ENCODE measurements at places on chromosomes 1 and 21.

DNA sequence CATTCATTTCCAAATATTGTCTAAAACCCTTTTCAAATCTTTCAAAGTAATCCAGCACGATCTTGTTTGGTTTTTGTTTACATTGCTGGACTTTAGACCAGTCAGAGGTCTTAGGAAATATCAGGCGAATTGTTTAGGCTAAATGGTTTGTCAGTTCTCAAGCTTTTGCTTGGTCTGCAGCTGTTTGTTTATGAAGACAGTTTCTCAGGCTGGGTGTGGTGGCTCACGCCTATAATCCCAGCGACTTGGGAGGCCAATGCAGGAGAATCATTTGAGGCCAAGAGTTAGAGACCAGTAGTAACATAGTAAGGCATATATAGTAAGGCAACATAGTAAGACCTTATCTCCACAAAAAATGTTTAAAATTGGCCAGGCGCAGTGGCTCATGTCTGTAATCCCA, 77.5 kb downstream of the DNTTIP2 start:
- DNase-seq: no peak

DNA sequence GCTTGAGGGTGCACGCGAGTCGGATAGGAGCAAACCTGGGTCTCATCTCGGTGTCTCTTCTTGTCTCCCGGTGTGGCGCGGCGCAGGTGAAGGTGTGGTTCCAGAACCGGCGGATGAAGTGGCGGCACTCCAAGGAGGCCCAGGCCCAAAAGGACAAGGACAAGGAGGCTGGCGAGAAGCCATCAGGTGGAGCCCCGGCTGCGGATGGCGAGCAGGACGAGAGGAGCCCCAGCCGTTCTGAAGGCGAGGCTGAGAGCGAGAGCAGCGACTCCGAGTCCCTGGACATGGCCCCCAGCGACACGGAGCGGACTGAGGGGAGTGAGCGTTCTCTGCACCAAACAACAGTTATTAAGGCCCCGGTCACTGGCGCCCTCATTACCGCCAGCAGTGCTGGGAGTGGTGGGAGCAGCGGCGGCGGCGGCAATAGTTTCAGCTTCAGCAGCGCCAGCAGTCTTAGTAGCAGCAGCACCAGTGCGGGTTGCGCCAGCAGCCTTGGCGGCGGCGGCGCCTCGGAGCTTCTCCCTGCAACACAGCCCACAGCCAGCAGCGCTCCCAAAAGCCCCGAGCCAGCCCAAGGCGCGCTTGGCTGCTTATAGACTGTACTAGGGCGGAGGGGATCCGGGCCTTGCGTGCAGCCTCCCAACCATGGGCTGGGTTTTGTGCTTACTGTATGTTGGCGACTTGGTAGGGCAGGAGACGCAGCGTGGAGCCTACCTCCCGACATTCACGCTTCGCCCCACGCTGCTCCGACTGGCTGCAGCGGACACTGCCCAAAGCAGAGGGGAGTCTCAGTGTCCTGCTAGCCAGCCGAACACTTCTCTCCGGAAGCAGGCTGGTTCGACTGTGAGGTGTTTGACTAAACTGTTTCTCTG, 5.1 kb downstream of the HLX start:
- DNase-seq: no peak

GRCh38 chr1:37240897-37241296, 206.6 kb upstream of the GRIK3 start:
- no peak for DNase-seq

GRCh38 chr1:207495801-207496792, at the start of gene CR1:
CR1 (plus strand) TSS chr1:207496157; CDS start chr1:207496268, 111 bp downstream.
- peak; percentile 82 for DNase-seq

- DNase-seq: peak; percentile 88
These were observed 7.8 kb downstream of the VASH2 start for GRCh38 chr1:212958175-212958574.

- DNase-seq: no peak
These were observed 494.0 kb upstream of the B3GALT2 start for GRCh38 chr1:193680247-193680923.

- DNase-seq: no peak
These were observed 3.5 kb upstream of the PLXNA2 start for GRCh38 chr1:208247696-208248095.

- DNase-seq: no peak
These were observed 52.4 kb downstream of the ARHGEF10L start for GRCh38 chr1:17591814-17592430.

- DNase-seq: no peak
These were observed 15.4 kb upstream of the SELENON start for GRCh38 chr1:25784575-25785051.

DNA sequence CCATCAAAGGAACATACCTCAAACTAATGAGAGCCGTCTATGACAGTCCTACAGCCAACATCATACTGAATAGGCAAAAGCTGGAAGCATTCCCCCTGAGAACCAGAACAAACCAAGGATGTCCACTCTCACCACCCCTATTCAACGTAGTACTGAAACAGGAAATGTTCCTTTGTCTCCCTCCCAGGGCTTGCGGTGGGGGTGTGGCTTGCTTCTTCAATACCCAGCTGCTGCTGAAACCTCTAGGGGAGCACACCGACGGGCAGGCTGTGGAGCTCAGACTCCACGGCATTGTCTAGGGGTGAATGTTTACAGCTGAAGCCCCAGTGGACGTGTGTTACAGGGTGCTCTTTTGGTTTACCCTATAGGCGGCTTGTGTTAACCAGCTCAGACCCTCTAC, 30.5 kb upstream of the B3GALT2 start:
- no peak for DNase-seq

GRCh38 chr1:172976222-172977041, 74.3 kb downstream of the TNFSF18 start:
- DNase-seq: no peak

DNA sequence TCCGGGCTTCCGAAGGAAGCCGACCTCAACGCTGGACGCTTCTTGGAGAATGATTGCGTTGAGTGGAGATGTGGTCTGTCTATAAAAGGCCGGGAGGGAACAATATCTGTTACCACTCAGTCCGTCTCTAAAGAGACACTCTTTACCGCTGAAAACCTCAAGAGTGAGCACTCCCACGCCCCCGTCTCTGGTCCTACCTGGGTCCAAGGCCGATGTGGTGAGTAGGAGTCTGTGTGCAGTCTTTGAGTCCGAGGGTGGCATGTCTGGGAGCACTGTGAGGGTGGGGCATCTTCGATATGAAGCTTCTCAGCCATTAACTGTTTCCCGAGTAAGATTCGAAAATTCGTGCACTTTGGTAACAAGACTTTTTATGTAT, 576 bp downstream of the ZFP69 start:
- DNase-seq: peak; percentile 67

GRCh38 chr1:166785987-166786386, 53.3 kb upstream of the POGK start:
- no peak for DNase-seq

GRCh38 chr1:168672278-168672677, 56.7 kb downstream of the DPT start:
- DNase-seq: no peak

- DNase-seq: no peak
These were observed 60.4 kb downstream of the IRF2BP2 start for GRCh38 chr1:234549447-234550021.

DNA sequence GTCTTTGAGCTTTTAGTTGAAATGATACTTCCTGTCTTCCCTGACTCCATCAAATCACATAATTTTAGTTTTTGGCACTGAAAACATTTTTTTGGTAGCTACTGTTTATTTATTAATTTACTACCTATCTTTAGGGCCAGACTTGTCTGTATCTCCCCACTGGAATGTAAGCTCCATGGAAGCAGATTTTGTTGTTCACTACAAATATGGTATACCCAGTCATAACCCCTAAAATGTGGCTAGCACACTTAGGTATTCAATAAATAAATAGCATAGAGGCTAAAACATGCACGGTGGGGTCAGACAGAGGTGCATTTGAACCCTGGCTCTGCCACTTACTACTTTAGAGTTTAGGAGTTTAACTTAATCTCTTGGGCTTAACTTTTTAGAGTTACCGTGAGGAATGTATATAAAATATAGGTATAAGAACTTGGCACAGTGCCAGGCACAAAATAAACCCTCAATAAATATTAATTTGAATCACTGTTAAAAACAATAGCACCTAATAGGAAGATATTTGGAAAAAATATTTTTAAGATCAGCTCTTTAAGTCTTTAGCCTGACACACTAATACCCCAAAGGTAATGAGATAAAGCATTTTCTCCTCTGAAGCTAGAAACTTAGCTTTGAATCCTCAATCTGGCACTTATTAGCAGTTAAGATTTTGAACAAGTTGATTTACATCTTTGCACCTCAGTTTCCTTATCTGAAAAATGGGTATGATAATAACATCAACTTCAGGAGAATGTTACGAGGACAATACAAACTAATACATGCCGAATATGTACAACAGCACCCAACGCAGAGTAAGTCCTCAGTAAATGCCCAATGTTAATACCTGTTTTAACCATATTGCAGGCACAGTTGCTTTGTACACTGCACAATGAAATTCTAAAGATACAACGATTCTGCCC, 59.6 kb upstream of the HP1BP3 start:
- no peak for DNase-seq

DNA sequence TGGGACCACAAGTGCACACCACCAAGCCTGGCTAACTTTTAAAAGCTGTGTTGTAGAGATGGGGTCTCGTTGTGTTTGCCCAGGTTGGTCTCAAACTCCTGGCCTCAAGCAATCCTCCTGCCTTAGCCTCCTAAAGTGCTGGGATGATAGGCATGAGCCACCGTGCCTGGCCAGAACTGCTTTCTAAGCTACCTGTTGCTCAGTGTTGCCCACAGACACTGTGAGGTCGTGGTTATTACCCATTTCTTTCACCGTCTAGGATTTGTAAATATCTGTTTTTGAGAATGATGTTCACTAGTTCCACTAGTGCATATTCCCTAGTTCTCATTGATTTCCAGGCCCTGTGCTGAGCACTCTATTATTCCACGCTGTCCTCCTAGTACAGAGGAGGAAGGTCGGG, 51.4 kb upstream of the FAM89A start:
- DNase-seq: no peak

GRCh38 chr1:51756290-51756689, 122.2 kb downstream of the NRDC start:
- DNase-seq: no peak

DNA sequence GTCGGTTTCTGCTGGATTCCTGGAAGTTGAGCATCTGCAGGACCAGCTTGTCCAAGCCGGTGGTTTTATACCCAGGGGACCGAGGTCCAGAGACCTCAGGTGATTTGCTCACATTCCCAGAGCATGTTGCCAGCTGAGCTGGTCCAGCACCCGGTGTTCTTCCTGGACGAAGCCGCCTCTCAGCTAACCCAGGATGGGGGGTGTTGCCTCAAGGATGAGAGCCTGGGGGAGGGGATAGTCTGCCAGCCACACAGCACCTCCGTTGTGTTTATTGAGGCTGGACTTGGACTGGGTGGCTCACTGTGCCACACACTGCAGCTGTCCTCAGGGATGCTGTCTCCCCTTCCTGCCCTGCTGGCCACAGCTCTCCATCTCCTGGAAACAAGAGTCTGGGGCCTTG, 1.5 kb downstream of the TMEM201 start:
- no peak for DNase-seq

DNA sequence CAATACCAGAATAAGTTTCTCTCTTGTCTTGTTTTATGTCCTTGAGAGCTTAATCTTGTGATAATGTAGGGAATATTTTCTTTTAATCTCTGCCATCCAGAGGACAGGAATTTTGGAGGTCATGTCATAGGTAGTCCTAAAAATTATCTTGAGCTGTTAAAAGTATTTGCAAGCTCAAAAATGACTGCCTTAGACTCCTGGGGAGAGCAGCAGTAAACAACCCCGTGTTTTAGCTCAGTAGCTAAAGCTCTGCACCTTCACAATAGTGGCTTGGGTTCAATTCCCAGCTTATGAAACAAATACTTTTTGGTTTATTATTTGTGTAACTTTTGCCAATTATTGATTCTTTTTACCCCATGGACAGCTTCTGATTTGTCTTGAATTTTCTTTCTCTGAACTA, 99.4 kb upstream of the OLFM3 start:
- no peak for DNase-seq

DNA sequence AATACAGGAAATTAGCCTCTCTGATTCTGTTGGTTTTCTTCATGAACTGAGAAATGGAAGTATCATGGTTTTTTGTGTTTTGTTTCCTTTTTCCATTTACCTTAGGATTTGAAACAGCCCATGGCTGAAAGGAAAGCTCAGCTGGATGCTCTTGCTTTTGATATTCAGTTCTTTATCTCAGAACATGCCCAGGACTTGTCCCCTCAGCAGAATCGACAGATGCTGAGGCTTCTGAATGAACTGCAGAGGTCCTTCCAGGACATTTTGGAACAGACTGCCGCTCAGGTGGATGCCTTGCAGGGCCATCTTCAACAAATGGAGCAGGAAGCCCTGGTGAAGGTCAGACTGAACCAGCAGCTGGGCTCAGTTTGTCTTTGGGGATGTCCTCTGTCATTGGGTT, 142.4 kb downstream of the MACF1 start:
- no peak for DNase-seq

GRCh38 chr1:56539520-56539931, 39.8 kb downstream of the PLPP3 start:
- DNase-seq: no peak

DNA sequence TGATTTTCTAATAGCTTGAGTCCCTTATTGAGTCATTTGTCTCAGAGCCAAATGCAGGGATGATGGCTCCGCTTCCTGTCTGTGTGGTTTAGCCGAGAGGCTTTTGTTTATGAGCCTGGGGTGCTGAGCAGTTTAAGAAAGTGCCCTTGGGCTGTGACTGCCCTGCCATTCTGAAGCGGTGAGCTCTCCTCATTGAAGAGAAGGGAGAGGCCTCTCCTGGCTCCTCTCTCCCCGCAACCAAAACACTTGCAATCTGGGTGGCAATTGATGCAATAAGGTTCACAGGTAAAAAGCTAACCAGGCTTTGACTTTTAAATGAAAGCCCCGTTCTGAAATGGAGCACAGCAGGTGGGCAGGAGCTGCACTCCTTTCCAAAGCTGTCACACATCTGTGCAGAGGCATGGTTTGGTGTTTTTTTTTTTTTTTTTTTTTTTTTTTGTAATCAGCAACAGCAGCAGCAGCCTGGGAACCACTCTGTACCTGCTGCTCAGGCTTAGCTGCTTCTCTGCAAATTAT, 403.7 kb downstream of the SIPA1L2 start:
- DNase-seq: peak; percentile 43

Data from NB4 (cell line).